ENCODE measurements at places on chromosomes 16 and 17.

DNA sequence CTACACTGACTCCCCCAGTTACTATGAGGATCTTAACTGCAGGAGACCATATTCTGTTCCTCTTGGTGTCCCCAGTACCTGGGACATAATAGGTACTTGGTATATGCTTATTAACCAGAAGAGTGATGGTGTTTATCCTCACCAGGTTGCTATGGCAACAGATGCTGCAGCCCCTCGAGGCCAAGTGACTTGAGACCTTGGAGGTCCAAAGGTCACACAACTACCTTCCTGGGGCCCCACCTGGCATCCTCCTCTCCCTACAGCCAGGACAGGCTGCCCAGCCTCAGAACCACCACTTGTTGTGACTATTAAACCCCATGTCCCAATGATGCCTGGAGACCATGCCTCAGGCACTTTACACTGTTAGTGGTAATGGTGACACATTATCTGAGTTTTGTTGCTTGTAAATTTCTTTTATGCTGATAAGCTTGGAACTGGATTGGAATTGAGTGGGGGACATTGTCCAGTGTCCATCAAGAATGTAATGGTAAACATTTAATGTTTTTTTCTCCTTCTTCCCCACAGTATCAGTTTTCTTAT lies 189.4 kb downstream of the CCDC182 start:
- DNase-seq = no peak

- peak; percentile 16 for DNase-seq
These were observed at the start of gene HSF5 for GRCh38 chr17:58487589-58488427. Gene HSF5, minus strand, starts transcription at chr17:58488408. Its CDS starts 134 bp downstream, at chr17:58488274.

DNA sequence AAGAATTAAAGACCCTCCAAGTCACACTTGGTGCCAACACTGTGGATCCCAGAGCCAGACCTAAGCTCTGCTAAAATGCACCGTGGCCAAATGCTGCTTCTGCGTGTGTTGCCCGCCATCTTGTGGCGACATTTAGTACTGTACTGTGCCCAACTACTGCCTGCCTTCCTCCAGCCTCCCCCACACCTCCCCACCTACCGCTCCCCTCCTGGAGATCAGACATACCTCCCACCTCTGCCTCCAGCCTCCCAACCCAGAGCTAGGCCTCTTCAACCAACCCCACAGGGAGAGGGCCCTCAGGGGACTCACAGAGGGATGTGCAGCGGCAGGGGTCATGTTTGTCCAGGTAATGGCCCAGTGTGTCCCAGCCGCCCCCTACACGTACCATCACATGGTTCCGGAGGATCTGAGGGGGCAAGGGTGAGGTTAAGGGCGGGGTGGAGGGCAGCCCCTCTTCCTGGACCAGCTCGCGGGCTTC lies 5.5 kb downstream of the GAS2L2 start:
- peak; percentile 68 for DNase-seq

- DNase-seq = no peak
These were observed 7.7 kb upstream of the GINS3 start for GRCh38 chr16:58384437-58385055.

- DNase-seq = no peak
These were observed 1.3 kb downstream of the MKS1 start for GRCh38 chr17:58217766-58218165.

GRCh38 chr17:50169121-50169764 lies 3.4 kb downstream of the SGCA start:
- DNase-seq = peak; percentile 77

- DNase-seq = no peak
These were observed 29.1 kb downstream of the ENDOV start for GRCh38 chr17:80443916-80444643.

DNA sequence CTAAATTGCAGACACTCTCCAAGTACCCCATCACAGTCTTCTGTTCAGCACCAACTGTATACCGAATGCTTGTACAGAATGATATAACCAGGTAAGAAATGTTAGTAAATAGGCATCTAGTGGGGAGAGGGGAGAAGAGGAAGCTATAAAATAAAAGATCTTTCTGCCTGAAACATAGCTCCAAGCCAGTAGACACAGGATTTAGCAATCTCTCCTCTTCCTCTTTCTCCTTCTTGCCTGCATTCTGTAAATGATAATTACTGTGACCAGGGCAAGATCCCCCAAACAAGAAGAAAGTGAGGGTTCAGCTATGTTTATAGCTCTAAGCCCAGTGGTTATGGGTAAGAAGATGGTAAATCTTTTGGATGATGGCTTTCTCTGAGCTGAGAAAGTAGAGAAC lies 17.9 kb downstream of the ACSM3 start:
- DNase-seq = no peak

GRCh38 chr17:13921841-13922776 lies 147.2 kb upstream of the COX10 start:
- no peak for DNase-seq

GRCh38 chr17:48484256-48484655 lies 46.6 kb downstream of the HOXB1 start:
- no peak for DNase-seq

DNA sequence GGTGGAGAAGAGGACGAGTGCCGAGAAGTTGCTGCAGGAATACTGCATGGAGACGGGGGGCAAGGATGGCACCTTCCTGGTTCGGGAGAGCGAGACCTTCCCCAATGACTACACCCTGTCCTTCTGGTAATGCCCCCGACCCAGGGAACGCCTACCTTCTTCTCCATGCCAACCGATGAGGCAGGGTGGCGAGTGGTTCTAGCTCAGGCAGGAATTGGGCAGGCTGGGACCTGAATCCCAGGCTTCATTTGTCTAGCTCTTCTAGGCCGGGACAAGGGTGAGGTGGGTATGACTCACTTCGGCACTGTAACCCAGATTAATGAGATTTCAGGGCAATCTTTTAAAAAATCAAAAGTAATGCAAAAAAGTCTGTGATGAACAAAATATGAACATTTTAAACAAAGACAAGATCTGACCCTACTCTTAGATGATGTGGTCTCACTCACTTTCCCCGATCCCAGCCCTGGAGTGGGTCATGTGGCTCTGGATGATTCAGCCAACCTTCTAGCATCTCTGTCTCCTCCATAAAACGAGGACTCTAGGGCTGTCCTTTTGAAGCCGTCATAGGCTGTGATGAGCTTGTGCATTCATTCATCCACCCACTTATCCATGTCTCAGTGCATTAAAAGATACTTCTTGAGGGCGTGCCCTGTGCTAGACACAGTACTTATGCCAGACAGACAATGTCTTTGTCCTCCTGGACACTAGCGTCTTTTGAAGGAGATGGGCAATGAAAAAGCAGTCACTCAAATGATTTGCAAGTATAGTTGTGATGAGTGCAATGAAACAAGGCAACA lies 102.6 kb downstream of the SDR42E1 start:
- DNase-seq = no peak

DNA sequence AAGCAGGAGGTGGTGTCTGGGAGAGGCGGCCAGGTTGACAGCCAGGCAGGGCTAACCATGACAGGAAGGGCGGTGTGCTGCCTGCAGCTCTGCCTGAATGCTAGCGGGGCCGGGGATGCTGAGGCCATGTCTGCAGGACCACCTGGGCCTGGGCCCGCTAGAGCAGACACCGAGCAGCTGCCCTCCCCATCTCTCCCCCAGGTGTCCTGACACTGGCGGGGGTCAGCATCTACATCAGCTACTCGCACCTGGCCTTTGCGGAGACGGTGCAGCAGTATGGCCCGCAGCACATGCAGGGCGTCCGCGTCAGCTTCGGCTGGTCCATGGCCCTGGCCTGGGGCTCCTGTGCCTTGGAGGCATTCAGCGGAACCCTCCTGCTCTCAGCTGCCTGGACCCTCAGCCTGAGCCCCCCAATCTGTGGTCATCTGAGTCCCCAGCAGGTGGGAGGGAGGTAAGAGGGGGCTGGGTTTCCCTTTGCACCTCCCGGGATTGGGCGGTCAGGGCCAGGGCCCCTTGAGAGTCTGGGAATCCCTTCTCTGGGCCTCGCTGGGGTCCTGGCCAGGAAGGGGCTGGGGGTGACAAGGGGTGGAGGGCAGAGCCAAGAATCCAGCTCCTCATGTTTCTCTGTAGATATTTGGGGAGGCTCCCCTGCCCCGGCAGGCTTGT lies 7.5 kb downstream of the TMEM235 start:
- no peak for DNase-seq

DNA sequence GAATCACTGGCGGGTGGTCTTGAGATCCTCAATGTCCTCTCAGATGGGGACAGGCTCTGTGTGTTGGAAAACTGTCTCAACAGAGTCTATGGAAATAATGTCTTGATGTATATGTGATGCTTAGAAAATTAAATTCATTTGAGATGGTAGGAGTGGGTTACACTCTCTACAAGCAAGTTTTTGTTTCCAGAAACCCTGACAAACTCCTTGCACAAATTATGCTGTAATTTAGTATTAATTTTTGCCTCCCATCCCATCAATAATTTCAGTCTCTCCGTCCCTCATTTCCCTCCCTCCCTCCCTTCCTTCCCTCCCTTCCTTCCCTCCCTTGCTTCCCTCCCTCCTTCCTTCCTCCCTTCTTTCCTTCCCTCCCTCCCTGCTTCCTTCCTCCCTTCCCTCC lies 488.0 kb upstream of the C16orf82 start:
- DNase-seq = no peak

- DNase-seq = no peak
These were observed 139.2 kb upstream of the HS3ST2 start for GRCh38 chr16:22674832-22675191.

DNA sequence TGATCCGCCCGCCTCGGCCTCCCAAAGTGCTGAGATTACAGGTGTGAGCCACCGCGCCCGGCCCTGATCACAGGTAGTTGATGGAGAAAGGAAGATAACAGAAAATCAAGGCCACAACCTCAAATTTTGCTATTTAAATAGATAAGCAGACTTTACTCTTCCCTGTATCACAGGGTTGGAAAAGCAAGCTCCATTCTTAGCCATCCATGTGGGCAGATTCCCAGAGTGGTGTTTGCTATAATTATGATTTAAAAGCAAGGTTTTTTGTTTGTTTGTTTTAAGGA lies 44.4 kb downstream of the TUBD1 start:
- no peak for DNase-seq

DNA sequence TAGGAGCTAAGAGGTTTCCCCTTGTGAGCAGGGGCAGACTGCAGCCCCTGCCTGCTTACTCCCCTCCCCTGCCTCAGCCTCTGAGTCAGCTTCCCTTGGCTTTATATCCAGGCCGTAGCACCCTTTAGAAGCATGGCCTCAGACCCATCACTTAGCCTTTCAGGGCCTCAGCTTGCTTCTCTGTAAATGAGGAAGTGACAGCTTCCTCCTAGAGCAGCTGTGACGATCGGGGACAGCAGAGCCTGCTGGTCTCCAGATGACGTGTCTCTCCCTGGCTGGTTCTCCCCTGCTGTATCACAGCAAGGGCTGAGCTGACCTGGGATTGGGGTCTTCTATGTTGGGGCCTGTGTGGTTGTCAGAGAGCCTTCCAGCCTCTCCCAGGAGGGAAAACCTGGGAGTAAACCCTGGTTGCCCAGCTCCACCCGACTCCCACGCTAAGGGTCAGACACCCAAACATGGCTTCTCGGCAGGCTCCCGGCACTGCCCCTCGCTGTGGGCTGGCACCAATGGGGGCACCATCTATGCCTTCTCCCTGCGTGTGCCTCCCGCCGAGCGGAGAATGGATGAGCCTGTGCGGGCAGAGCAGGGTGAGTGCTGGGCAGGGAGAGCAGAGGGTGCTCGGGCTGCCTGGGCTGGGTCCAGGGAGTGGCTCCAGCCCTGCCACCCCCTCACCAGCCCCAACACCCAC lies 16.3 kb upstream of the MYO15B start:
- no peak for DNase-seq

GRCh38 chr16:54477714-54478113 lies 191.1 kb upstream of the IRX3 start:
- DNase-seq = no peak

- DNase-seq = peak; percentile 72
These were observed 155.2 kb upstream of the MYOCD start for GRCh38 chr17:12510535-12510934.

GRCh38 chr16:87955302-87956097 lies 4.3 kb downstream of the BANP start:
- peak; percentile 44 for DNase-seq

- DNase-seq = no peak
These were observed 428 bp upstream of the DNASE1L2 start for GRCh38 chr16:2235695-2236336.

GRCh38 chr17:50240851-50241250 lies 33.4 kb upstream of the TMEM92 start:
- DNase-seq = peak; percentile 83

DNA sequence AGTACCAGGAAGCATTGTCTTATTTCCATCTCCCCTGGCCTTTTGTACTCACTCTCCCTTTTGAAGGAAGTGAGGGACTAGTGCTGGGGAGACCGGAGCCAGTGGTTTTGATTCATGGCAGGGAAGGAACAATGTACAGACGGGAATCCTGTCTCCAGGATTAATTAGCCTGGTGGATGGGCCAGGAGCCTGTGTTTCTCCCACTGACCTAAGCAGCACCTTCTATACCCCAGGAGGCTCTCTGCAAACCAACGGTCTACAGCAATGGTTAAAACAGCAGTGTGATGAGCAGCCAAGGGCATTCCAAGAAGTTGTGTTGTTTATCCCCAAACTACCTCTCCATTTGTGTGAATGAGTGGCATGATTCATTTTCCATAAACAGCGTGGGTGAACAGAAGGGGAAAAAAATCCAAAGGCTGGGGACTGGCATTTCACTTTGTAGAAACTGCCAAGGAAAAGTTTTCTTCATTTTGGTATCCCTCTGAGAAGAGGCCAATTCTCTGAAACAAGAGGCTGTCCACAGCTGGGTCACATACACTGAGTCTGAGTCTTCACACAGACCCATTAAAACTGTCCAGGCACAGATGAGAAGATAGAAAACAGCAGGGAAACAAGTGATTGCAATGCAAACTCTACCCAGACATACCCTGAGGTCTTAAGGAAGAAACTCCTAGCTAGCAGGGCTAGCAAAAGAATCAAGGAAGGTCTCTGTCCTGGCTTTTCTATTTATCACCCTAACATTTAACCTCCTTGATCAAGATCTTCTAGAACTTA lies 18.1 kb downstream of the ANKFN1 start:
- no peak for DNase-seq

GRCh38 chr16:11605891-11606290 lies 19.2 kb upstream of the LITAF start:
- no peak for DNase-seq

GRCh38 chr16:72109966-72110530 lies 16.4 kb downstream of the DHX38 start:
- DNase-seq = no peak

DNA sequence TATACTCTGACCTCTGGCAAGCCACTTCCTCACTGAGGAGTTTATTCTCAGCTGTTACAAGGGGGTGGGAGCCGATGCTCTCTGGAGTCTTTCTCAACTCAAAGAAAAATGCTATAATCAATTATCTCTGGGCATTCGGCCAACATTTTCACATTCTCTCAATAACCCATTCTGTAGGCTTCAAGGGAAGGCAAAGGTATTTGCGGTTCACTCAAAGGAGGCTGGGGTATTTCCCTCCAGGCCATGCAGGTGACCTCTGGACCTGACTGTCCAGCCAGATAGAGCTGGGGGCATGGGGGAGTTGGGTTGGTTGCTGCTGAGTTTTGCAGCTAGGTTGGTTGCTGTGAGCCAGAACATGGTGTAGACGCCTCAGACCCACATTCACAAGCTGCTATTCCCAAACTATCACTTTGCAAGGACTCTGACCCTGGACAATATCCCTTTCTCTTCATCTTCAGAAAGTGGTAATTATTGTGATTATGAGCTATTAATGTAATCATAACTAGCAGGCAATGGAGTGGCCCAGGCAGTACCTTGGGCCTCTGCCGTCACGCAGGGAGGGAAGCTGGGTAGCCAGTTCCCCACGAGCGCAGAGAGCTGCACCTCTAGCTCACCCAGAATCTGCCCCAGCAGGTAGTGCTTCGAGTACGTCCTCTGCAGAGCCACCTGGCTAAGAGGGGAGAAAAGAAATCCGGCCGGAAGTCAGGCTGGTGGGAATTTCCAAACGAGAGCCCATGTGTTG lies 42.1 kb downstream of the AIPL1 start:
- DNase-seq = no peak

Data from fibroblast of skin of abdomen (primary cell).